ENCODE measurements at places on chromosomes 5 and 9.

- DNase-seq = no peak
These were observed 11.8 kb upstream of the ZDHHC21 start for GRCh38 chr9:14705079-14705478.

- DNase-seq = no peak
These were observed 152.8 kb upstream of the IER5L start for GRCh38 chr9:129330711-129331492.

- peak; percentile 58 for DNase-seq
These were observed 16.2 kb downstream of the ROPN1L start for GRCh38 chr5:10457682-10458574.

- no peak for DNase-seq
These were observed 1.6 kb downstream of the IFNA2 start for GRCh38 chr9:21383627-21384026.

DNA sequence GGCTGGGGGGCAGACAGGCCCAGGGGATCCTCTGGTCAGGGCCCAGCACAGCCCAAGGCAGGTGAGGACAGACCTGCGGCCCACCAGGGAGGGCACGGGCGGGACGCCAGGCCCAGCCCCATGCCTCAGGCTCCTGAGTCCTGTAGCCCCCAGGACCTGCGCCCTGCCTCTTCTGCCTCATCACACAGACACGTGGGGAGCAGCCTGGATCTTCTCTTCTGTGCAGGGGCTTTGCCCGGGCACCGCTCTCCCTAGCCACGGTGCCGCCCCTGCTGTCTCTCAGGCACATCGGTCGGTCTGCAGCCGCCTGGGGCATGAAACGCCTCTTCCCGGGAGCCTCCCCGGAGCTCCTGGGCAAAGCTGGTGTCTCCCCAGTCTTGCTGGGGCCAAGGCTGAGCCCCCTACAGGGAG is 40.2 kb upstream of the EGFL7 start:
- DNase-seq = no peak

- DNase-seq = no peak
These were observed 16.2 kb downstream of the TRIM7 start for GRCh38 chr5:181188700-181189362.

GRCh38 chr9:109037946-109038715 is 24.8 kb upstream of the CTNNAL1 start:
- no peak for DNase-seq

- DNase-seq = peak; percentile 57
These were observed 24.5 kb downstream of the LECT2 start for GRCh38 chr5:135930029-135930948.

GRCh38 chr9:14153310-14153720 is 160.6 kb downstream of the NFIB start:
- no peak for DNase-seq

- no peak for DNase-seq
These were observed 27.2 kb downstream of the MAML1 start for GRCh38 chr5:179759581-179760551.

DNA sequence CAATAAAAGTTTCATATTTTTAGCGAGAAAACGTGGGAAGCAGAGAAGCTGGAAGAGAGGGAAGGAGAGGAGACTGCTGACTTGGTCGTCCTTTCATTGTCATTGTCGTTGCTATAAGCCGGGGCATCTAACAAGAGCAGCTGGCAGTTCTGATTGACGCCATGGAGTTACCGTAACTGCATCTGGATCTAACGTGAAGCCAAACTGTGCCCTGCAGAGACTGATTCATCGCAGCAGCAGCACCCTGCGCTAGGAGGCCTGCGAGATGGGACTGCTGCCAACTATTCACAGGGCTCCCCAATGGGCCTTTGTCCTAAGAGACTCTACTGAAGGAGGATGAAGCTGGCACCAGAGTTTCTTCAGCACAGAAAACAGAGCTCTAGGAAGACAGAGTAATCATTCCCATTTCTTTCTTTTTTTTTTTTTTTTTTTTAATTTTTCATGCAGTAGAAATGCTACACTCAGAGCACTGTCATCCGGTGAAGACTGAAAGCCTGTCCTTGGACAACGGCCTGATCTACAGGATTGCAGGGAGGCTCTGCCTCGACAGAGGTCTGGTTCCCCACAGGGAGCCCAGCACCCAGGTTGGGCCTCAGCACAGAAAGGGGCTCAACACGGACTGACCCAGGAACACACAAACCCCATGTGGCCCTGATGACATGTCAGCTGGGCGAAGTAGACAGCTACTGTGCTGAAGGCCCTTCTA is 47.8 kb downstream of the RETREG1 start:
- no peak for DNase-seq

GRCh38 chr9:134328341-134328840 is 2.1 kb downstream of the RXRA start:
- DNase-seq = no peak

- DNase-seq = peak; percentile 40
These were observed 115.0 kb downstream of the NFIB start for GRCh38 chr9:14198841-14199455.

DNA sequence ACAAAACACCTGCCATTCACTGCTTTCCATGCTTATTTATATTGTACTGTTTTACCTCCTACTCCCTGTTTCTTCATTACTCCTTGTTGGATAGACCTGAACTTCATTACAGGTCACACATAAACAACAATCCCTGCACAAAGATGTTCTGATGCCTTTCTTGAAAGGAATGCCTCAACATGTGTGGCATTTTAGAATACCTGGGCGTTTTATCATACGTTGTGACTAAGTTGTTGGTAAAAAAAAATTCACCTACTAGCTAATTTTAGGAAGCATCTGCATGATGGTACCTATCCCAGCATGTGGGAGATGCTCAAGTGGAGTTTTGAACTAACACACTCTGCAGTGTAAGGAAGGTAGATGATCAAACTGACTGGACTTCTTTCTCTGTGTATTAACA is 604.1 kb downstream of the TAF11L14 start:
- DNase-seq = no peak

DNA sequence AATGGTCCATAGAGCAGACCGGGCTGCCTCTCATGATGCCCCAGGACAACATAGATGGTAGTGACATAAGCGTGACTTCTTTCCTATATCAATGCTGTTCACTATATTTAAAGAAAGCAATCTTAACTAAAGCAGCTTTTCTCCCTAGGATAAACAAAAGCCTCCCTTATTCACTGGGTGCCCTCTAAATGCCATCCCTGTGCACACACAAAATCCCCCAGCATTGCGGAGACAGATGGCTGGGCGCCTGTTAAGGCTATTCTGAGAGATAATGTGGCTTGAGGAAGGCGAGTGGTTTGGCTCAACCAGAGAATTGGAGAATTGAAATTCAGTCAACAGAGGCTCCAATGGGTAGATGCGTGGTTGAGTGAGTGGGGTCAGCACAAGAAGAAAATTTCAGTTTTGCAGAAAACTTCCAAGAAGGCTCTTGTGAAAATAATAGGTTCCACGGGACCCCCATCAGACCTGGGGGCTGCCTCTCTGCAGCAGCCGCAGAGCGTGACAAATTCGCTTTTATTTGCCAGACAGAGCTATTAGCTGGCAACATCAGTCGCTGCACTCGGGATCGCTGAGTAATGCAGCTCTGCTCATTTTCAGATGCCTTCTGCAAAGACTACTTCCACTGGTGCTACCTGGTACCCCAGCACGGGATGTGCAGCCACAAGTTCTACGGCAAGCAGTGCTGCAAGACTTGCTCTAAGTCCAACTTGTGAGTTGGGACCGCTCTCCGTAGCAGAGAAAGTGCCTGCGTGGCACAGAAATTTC is 103.9 kb upstream of the ICE1 start:
- DNase-seq = no peak

GRCh38 chr9:21579247-21579671 is 97.1 kb upstream of the IFNE start:
- no peak for DNase-seq

DNA sequence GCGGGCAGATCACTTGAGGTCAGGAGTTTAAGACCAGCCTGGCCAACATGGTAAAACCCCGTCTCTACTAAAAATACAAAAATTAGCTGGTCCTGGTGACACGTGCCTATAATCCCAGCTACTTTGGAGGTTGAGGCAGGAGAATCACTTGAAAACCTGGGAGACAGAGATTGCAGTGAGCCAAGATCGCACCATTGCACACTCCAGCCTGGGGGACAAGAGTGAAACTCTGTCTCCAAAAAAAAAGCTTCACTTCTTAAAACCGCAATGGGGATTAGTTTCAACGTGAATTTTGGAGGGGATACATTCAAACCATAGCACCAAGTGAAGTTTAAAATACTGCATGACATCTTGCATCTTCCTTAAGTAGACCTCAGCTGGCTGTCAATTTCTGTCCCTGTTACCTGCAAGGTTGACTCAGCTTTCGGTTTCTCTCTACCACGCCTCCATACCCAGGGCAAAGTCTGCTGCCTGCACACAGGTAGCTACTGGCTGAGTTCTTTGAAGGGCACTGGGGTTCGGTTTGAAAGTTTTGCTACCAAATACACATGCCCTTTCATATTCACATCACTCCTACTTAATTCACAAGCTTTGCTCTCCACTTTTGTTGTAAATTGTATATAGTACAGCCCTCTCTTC is 69.3 kb downstream of the KIAA1958 start:
- DNase-seq = no peak

DNA sequence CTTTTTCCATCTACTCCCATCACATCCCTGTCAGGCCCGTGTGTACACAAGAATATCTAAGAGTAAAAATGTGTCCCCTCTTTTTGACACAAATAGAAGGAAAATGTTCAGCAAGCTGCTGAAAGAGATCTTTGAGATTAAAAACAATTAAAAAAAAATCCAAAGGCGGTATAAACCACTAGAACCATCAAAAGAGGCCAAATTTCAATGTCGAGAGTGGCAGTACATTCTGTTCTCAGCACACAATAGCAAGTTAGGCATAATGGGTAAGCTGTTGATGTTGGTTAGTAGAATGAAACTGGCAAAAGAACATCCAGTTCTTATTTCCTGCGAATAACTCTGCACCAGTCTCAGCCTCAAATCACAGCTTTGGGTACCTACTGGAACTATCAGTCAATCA is 95.2 kb upstream of the IL7R start:
- no peak for DNase-seq

DNA sequence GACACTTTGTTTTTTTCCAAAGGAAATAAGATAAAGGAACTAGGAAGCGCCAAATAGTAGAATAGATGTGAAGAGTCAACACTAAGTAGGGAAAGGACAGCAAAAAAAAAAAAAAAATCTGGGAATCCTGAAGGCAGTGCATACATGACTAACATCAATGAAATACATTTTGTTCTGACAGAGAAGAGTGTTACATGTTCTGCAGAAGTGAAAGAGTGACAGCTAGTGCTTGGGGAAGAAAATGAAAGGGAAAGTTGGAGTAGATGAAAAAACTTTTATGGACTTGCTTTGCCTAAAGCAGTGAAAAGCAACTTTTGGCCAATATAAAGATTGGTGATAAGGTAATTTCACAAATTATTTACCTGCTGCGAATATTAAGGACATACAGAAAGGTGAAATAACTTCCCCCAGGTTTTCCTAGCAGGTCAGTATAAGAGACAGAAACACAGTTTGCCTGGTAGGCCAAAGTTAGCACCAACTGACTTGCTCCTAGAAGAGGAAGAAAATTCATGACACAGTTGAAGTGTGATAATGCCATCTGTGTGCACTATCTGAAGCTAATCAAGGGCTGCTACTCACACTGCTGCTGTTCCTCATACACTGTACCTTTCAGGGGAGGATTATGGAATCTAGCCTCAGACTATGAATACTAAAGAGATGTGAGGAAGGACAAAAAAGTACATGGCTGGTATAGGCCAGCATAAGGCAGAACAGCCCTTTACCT is 38.6 kb downstream of the RANBP6 start:
- no peak for DNase-seq

- no peak for DNase-seq
These were observed 4.4 kb downstream of the FGF10 start for GRCh38 chr5:44384816-44385215.

GRCh38 chr5:126446498-126447224 is 23.5 kb downstream of the GRAMD2B start:
- no peak for DNase-seq

DNA sequence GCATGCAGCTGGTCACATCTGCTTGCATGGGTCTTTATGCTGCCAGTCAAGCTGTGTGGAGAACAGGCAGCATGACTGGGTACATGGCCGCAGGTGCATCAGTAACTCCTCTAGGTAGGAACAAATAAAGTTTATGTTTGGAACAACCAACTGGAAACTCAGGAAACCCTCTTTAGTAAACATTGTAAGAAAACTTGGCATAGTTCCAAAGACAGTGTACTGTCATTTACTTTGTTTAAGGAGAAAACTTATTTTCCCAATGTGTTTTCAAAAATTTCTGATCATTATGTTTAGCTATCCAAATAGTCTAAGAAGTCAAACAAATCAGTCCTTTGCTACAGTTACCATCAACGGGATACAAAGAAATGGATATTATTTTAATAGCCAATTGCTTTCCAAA is 386.0 kb downstream of the CHSY3 start:
- DNase-seq = no peak

- DNase-seq = no peak
These were observed 101.9 kb downstream of the ERCC6L2 start for GRCh38 chr9:95977371-95977770.

GRCh38 chr9:13429301-13430190 is 150.1 kb upstream of the MPDZ start:
- no peak for DNase-seq

- no peak for DNase-seq
These were observed 316.0 kb upstream of the TLE4 start for GRCh38 chr9:79255651-79256260.

DNA sequence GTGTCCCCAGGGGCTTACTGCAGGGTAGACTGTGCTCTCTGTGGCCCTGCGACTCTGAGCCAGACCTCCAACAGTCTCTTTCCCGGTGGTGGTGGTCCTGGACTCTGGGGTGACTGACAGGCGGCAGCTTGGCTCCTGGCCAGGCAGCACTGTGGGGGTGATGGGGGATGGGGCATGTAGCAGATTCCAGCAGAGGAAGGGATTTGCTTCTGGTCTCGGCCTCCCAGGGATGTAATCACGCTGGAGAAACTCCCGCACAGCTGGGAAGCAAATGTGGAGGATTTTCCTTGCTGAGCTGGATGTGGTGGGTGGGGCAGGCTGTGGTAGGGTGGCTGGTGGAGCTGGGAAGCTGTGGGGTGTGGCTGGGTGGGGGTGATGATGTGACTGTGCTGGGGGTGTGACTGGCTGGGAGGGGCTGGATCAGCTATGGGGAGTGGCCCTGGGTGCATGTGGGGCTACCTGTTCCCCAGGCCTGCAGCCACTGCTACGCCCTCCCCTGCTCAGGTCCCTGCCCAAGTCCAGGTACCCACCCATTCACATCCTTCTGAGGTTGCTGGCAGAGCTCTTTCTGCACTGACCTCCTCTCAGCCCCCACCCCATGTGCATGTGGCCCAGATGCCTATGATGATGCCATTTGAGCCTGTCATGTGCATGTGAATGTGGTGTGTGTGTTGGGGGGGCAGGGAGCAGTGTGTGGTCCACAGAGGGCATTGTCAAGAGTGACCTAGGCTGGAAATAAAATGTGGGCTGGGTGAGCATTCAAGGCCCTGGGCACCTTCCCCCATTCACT is 3.8 kb downstream of the NDST1 start:
- no peak for DNase-seq

DNA sequence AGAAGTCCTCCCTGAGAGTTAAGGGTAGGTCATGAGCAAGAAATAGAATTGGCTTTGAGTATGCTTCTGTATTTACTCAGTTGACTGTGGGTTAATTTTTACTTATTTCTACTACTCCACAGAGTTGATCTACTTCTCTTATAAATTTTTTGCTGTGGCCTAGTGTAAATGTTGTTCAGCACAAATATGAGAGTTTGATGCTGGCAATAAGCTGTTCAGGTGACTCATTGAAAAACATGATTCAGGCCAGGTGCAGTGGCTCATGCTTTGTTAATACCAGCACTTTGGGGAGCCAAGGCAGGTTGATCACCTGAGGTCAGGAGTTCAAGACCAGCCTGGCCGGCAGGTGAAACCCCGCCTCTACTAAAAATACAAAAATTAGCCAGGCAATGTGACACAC is 4.5 kb upstream of the CDK7 start:
- no peak for DNase-seq
